ENCODE measurements at places on chromosomes 1 and 21. TPM values are rescaled to one million over a fixed set of nuclear protein-coding genes. Genes with fewer than 3 reads are reported as not detected.
A peak's percentile ranks its signal among the peaks of the same experiment; 100 is the strongest.

- no peak overlapping the region for H3K4me3 ChIP-seq
- no peaks in the 10 kb centered on the region for H3K36me3 ChIP-seq
- no peaks in the 10 kb centered on the region for H3K27me3 ChIP-seq
- peaks cover 52% of the 10 kb centered on the region for H3K4me1 ChIP-seq
Measured at GRCh38 chr1:41474490-41475271, 9.8 kb downstream of the EDN2 start.

GRCh38 chr21:18522181-18522972 lies 118.8 kb upstream of the TMPRSS15 start:
- H3K27ac ChIP-seq: no peak overlapping the region
- peak; percentile 75 for DNase-seq
- H3K4me1 ChIP-seq: no peaks in the 10 kb centered on the region
- H3K27me3 ChIP-seq: no peaks in the 10 kb centered on the region
- H3K4me3 ChIP-seq: no peak overlapping the region

TMIGD3 gene
- total RNA-seq: 2.4 TPM

OLFM3 gene
- total RNA-seq: 11.1 TPM

Data from spinal cord (tissue), 10 donors.